ENCODE measurements at places on chromosomes 7 and 10.

- DNase-seq, result no peak
Measured at GRCh38 chr7:101916876-101917275, 99.5 kb downstream of the CUX1 start.

DNA sequence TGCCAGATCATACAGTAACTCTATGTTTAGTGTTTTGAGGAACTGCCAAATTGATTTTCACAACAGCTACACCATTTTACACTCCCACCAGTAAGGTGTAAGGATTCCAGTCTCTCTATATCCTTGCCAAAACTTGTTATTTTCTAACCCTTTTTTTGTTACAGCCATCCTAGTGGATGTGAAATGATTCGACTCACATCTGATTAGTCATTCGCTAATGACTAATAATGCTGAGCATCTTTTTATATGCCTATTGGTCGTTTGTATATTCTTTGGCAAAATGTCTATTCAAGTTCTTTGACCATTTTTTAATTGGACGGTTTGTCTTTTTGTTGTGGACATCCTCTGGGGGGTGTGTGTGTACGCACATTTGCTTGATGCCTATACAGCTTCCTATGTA lies 142.8 kb downstream of the DGKB start:
- DNase-seq, result no peak

- DNase-seq, result no peak
Measured at GRCh38 chr7:139340808-139341057, 404 bp upstream of the FMC1 start.

GRCh38 chr10:128880159-128880725 lies 586.8 kb upstream of the MGMT start:
- DNase-seq, result no peak

- no peak for DNase-seq
Measured at GRCh38 chr7:150357771-150358427, 10.7 kb upstream of the REPIN1 start.

GRCh38 chr7:143354376-143354775 lies 8.1 kb downstream of the FAM131B start:
- no peak for DNase-seq

DNA sequence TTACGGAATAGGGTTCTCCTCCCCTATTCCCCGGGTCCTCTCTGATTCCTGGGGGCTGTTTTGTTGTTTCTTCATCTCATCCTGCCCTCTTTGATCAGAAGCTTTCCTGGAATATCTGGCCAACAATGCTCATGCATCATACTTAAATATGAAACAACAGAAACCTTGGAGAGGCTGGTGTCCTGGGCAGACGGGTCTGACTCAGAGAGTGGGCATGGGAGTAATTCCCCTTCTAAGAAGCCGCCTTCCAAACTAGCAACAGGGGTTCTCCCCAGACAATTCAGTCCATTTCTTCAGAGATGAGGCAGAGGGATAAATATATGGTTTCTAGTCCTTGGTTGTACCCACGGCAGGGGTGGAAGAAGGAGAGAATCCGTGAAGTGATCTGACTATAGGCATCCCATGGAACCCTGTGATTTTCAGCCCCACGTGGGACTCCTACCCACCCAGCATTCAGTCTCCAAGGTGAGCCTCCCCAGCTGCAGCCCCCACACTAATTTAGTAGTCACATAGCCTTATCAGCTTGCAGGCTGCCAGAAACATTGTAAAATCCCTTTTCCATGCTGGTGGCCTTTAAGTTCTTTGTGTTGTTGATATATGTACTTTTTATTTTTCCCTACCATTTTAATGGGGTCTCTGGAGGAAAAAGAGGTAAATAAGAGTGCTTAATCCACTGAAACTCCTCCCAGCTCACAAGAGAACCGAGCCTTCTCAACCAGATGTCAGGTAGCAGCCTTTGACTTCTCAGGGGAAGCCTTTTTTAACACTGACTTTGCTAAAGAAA lies 119.2 kb downstream of the SFMBT2 start:
- no peak for DNase-seq

DNA sequence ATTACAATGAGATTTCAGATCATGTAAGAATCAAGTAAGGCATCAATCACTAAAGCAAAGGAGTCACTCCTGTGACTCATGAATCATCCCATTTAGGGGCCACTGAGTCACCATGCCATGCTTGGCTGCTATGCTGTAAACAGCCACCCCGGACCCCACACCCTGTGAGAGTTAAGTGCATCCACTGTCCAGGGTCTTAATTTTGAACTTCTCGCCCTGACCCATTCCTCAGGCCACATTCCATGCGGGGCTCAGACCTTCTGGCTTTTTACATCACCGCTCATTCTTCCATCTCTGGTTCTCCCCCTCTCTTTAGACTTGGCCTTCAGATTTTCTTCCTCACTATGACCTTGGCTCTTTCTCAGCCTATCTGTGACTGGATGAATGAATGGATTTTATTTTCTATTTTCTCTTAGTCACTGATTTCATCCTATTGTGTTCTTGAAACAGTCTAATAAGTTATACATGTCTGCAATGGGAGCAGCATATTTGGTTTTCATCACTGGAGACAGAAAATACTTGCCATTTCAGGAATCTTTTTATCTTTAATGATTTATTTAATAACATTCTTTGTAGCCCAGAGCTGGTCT lies 239.6 kb downstream of the SKIDA1 start:
- no peak for DNase-seq

DNA sequence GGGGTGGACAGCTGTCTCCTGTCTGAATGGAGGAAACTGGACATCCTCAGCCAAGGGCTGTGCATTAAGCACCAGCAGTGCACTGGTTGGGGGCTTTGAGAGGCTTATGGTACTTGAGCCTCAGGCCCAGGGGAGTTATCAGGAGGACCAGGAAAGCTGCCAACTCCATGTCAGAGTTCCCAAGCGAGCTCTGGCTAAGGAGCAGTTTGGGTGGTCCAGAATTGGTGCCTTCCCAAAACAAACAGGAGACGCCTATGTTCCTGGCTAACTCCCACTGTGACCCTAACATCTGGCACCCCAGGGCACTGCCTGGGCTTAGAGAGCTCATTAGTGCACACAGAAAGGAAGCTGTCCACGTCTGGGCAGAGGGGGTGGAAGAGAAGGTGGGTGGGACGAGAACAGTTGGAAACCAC lies 408.6 kb upstream of the NPVF start:
- no peak for DNase-seq

DNA sequence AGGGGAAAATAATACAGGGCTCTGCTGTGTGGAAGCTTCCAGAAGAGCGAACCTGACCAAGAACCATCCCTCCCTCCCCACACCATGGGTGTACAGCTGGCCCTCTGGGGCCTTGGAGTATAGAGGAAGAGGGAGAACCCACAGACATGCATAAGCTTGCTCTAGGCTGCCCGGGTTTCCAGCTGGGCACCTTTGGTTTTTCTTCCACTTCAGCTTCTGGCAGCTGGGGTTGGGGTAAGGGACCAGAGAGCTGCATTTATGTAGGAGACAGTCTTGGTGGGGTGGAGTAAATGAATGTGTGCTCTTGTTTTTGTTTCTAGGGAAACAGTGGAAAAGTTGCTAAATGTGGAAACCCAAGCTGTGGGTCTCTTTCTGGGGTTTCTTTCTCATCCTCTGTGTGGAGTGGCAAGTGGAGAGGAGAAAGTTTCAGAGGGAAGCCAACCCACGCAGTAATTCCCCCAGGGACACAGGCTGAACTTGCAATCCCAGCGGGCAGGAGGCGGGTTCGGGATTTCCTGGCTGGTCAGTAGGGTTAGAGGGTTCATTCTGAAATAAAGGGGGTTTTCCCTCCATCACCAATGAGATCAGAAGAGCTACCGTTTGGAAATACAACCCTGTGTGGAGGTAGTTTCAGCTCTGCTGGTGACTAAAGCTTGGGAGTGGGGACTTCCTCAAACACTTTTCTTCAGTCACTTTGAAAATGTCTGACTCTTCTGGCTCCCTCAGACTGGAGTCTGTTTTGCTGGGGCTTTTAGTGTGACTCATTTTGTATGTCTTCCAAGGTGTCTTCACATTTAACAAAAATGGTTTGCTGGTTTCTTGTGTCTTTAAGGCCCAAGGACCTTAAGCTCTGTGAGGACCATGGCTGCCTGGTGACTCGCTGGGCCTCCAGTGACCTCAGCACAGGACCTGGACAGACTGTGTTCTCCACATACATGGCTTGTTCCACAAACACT lies 22.2 kb upstream of the SRGN start:
- peak; percentile 80 for DNase-seq

DNA sequence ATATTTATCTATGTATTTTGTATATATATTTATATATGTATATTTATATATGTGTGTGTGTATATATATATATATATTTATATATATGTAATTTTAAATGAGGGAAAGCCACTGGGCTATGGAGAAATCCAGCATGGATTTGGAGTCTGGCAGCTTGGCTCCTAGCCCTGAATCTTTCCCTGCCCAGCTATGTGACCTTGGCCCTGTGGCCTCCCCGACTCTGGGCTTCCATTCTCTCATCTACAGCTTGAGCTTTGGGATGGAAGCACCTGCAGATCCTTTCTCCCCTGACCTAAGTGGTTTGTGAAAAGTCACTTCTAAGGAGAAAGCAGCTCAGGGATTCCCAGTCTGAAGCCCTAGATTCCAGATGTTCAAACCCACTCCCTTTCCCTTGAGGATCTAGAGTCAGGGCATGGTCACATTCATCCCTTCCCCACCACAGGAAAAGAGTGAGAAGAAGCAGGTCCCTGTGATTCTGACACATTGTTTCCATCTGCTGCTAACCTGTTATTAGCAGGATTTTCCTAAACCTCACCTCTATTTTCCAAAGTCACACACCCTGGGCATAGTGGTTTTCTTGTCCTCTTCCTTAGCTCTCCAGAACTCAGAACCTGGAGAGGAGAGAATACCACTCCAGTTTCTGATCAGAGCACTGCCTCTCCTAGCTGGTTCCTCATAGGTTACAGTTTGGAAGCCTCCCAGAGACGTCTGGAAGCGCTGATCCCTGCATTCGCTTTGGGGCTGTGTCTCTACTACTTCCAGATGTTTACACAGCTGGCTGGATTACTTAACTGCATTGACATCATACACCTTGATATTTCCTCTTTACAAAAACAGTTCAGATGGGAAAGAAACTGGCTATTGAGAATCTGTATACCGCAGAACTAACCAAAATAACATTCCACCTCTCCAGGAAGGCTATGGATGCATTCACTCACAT lies 327.5 kb upstream of the ZMIZ1 start:
- peak; percentile 59 for DNase-seq

DNA sequence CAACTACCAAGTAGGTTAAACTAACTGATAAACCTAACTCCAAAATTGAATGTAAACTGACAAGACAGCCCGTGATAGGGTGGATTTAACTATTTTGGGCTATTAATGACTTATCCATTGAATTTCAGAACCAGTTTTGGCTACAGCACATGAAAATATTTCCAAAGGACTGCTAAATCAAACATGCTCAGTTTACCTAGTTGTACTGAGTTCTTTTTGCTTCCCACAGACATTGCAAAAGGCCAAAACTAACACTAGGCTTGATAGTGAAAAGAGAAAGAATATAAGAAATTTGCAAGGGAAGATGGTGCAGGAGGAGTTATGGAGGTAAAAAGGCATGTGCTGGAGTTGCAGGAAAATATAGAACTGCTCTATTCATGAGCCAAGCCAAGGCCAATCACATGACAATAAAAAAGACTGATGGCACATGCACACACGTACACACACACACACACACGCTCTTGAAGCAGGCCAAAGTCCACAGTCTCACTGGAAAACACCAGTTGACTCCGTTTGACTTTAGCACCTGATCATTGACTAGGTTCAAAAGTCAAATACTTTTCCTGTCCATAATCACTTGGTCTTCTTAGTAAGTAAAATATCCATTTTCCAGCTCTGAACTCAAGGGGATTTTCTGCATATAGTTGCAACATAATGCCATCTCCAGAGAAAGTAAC lies 76.0 kb upstream of the AGBL3 start:
- no peak for DNase-seq

DNA sequence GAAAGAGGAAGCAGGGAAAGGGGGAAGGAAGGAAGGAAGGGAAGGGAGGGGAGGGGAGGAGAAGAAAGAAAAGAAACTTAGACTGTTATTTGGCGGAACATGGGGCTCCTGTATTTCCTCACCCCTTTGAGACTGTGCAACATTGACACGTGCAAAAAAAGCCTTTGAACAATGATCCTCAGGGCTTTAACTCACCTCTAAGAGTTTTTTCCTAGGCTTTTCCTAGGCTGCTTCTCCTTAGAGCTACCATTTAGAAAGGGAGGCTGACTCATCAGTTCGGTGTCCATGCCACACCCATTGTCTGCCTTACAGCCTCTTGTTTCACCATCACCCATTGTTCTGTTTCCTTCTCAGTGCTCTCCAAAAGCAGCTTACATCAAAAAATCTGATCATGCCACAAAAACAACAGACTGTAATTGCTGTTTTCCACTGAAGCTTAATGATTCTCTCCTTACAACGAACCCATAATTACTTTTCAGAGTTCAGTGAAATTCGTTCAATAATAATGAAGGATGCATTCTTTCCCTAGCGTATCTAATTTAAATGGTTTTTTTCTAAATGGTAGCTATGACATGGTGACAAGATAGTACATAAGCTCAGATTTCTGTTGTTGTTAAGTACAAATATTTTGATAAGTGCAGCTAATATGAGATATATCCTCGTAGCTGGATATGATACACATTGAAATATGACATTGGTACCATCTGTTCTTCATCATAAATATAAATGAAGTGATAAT lies 90.8 kb downstream of the PRLHR start:
- peak; percentile 53 for DNase-seq

GRCh38 chr7:77714195-77714594 lies 17.9 kb downstream of the RSBN1L start:
- no peak for DNase-seq

DNA sequence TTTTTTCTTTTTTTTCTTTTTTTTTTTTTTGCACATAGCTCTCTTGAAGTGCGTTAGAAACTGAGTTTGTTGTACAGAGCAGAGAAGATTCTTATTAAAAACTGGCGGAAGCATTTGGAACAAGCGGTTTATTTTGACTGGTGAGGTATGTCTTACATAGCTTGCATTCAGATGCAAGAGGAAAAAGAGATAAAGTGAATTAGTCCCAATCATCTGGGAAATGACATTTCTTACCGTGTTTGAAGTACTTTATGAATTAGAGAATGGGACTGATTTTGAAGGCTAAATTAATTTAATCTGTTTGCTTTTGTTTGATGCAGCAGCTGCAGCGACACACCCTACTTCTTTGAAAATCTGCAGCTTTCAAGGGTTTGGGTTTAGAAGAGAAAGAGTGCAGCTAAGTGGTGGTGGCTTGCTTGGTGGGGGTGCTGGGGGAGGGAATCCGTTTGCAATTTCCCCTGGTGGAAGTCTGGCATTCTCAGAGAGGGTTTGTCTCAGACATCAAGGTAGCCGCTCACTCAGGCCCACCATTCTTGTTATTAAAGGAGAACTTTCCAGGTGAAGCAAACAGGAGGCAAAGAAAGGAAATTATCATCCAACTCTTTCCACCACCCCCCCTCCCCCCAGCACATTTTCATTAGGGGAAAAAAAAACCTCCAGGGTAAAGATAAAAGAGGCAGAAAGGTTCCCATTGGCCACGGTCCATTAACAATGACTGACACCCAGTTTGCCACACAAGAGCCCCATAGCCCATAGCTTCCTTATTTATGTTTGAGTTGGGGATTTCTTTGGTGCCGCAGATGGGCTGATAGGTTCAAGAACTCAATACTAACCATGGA lies 231.7 kb downstream of the SKIDA1 start:
- no peak for DNase-seq
